M059J (cell line): ENCODE measurements at places on chromosomes 4 and X.

DNA sequence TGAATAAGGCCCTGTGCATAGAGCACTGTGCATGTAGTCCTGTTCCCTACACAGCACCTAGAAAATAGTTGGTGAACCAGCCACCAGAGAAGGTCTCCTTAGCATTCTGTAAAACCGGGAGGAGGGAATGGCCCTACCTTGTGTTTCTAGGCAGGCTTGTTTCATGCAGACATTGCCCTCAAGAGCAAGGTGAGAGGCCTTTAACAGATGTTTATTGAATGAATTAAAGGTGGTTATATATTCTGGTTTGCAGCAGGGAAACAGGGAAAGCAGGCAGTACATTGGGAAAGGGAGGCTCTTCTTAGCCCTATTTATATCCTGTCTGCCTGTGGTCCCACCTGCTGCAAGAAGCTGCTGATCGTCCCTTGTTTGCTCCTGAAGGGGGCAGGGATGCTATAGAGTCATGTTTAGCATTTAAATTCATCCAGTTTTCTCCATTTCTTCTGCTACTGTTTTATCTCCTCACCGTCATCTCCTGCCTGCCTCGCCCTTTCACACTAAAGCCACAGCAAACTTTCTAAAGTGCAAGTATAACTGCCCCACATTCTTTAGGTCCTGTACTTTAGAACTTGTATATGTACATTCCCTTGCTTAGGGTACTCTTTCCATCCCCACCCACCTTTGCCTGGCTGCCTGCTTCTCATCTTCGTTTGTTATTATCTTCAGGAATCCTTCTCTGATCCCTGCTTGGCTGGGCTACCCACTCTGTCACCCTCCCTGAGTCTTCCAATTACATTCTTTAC is 60.3 kb downstream of the EGF start:
- no peak for DNase-seq

GRCh38 chr4:37528166-37528885 is 157.8 kb downstream of the RELL1 start:
- DNase-seq = peak; percentile 61

DNA sequence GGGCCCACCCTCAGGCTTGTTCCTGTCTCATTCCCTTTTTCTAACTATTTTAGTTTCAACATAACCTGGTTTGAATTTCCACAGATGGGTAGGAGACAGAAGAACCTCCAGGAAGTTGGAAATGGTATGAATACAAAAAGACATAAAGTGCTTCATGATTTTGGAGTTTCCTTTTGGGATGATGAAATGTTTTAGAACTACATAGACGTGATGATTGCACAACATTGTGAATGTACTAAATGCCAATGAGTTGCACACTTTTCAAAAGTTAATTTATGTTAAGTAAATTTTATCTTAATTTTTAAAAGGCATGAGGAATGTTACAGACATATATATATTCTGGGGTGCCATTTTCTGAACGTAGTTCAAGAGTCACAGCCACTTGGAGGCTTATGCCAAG is 41.1 kb upstream of the IBSP start:
- no peak for DNase-seq

GRCh38 chrX:107537815-107538214 is 88.4 kb downstream of the FRMPD3 start:
- peak; percentile 62 for DNase-seq

GRCh38 chr4:68176904-68177303 is 47.2 kb upstream of the TMPRSS11F start:
- no peak for DNase-seq

- peak; percentile 28 for DNase-seq
These were observed 353 bp downstream of the NSD2 start for GRCh38 chr4:1871471-1872021.

DNA sequence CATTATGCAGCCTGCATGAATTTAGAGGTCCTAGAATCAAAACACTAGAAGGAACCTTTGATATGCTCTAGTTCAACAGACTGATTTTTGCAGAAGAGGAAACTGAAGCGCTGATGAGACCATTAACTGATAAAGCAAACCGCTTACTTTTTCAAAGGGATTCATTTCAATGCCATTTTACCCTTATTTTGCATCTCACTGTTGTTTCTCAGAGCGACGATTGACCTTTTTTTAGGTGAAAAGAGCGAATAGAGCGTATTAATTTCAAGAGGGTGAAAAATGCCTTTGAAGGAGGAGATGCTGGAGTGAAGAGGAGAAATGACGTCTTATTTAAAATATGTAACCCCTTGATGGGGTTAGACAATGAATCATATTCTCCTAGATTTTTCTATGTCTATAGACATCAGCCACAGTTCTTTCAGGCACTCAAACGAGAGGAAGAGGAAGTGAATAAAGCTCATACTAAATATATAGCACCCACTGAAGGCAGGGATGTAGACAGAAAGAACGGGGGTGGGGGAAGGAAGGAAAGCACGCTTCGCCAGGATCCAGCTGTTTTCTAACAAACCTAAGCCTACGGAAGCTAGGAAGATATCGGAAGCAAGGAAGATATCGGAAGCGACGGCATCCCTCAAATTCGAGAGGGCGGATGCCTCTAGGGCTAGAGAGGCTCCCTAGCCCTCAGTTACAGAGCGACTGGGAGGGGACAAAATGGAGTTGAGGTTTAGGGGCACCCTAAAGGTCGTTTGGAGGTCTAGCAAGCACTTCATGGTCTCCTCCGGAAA is 848 bp downstream of the ACSL4 start:
- peak; percentile 69 for DNase-seq

GRCh38 chr4:27066591-27066990 is 205.9 kb downstream of the STIM2 start:
- no peak for DNase-seq

DNA sequence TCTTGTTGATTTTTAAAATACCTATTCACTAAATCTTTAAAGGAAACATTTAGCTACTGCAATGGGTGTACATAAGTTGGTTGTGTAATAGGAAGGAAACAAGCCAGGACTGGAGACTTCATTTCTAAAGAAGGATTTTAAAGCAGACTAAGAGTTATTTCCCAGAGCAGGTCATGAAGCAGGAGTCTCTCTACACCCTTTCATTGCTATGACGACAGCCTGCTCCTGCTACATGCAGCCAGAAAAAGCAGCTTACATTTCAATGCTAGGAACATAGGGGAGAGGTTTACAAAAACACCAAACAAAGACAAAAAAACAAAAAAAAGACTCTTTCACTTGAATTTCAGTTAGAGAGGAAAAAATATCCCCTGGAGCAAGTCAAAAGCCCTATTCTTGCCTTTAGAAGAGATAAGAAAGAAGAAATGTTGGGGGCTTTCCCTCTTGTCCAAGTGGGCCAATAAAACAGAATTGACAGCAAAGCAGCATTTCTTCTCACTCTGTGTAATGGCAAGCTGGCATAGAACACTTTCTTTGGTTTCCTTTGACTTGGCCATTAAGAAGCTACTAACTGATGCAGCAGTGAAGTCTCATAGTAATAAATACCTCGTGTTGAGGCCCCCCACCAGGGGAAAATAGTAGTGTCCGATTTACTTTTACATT is 3.4 kb downstream of the SPARCL1 start:
- DNase-seq = no peak

- DNase-seq = peak; percentile 76
These were observed 30.8 kb downstream of the ASB5 start for GRCh38 chr4:176238157-176238610.

GRCh38 chr4:53563824-53564223 is 27.5 kb downstream of the LNX1 start:
- DNase-seq = peak; percentile 30

- peak; percentile 63 for DNase-seq
These were observed at the start of gene NAP1L3 for GRCh38 chrX:93673056-93673868. Gene NAP1L3 (minus strand): TSS chrX:93673578. CDS start chrX:93673304, 274 bp downstream.

GRCh38 chr4:118373614-118374255 is 20.9 kb upstream of the PRSS12 start:
- DNase-seq = no peak

- peak; percentile 77 for DNase-seq
These were observed 230.2 kb downstream of the CLCN4 start for GRCh38 chrX:10387011-10387410.

GRCh38 chr4:175414602-175415001 is 397.5 kb downstream of the GPM6A start:
- no peak for DNase-seq

- no peak for DNase-seq
These were observed 1.6 kb downstream of the FBXO8 start for GRCh38 chr4:174281901-174282300.

DNA sequence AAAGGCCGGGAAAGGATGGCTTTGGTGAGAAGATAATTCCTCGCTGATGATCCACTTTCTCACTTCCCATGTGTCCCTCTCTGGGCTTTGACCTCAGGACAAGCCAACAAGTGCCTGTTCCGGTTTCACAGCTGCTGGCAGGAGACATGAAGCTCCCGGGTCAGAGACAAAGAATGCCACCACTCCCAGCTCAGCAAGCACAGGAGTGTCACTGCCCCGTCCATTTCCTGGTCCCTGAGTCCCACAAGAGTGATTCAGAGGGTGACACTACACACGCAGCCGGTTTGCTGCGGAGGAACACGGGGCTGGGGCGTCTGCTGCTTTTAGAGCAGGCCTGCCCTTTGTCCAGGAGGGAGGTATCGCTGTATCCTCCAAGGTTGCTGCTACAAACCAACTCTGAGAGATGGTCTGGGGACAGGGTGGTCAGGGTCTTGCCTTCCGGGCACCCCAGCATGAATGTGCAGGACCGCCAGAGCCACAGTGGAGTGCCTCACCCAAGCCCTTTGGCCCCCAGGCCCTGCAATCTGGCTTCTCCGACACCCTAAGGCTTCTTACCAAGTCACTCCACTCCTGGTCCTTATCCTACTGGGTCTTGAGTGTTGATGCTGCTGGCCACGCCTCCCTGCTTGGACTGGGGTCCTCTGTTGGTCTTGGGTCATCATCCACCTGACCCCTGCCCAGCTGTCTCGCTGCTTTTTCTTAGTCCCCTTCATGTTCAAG is 49.5 kb downstream of the CPZ start:
- DNase-seq = no peak

GRCh38 chrX:136354201-136354600 is 53.4 kb downstream of the ADGRG4 start:
- DNase-seq = peak; percentile 62

GRCh38 chr4:136337216-136337615 is 1195.1 kb downstream of the PCDH18 start:
- DNase-seq = no peak

DNA sequence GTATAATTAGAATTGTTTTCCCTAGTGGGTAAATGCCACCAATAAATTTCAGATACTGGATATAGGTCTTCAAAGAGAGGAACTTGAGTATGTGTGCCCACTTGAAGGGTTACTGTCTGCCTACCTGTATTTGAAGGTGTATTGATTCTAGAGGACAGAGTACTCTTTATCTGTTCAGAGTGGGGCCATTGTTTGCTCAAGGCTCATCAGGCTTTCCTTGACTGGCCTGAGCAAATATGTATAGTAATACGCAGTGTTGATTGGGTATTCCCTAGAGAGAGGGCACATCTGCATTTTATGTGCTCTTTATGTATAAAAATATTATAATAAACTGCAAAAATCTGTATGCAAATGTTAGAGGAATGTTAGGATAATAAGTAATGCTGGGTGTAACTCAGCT is 23.7 kb downstream of the RP2 start:
- no peak for DNase-seq

DNA sequence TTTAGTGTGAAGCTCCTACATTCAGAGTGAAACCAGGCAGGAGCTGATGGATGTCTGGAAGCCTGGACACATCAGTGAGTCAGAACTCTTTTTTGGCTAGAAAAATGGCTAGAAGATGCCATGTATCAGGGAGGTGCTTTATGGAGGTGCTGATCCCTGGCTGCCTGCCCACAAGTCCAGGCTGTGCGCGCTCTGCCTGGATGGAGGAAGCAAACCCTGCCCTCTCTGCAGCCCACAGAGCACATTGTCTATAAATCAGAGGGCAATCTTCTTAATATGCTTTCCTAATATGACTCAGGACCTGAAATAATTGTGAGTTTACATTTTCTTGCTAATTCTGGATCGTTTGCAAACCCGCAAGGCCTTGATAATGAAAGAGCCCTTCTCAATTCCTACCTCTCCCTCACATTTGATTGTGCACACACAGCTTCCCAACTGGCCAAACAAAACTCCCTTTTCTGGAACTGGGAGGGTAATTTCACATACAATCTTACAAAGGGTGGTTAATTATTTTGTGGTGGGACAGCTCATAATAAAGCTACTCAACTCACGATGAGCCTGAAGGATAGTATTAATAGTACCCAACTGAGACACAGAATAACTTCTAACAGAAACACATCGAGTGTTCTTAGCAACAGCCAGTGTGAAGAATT is 11.7 kb downstream of the MFAP3L start:
- peak; percentile 37 for DNase-seq

DNA sequence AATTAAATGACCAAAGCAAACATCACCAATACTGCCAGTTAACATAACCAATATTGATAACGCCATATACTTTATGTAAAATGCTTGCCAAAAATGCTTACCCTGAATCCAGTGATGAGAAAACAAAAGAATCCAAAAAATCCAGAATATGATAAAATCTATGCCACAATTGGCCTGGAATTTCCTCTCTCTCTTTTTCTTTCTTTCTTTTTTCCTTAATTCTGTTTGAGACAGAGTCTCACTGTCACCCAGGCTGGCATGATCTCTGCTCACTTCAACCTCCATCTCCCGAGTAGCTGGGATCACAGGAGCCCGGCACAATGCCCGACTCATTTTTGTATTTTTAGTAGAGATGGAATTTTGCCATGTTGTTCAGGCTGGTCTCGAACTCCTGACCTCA is 9.8 kb upstream of the SLC7A11 start:
- DNase-seq = no peak

DNA sequence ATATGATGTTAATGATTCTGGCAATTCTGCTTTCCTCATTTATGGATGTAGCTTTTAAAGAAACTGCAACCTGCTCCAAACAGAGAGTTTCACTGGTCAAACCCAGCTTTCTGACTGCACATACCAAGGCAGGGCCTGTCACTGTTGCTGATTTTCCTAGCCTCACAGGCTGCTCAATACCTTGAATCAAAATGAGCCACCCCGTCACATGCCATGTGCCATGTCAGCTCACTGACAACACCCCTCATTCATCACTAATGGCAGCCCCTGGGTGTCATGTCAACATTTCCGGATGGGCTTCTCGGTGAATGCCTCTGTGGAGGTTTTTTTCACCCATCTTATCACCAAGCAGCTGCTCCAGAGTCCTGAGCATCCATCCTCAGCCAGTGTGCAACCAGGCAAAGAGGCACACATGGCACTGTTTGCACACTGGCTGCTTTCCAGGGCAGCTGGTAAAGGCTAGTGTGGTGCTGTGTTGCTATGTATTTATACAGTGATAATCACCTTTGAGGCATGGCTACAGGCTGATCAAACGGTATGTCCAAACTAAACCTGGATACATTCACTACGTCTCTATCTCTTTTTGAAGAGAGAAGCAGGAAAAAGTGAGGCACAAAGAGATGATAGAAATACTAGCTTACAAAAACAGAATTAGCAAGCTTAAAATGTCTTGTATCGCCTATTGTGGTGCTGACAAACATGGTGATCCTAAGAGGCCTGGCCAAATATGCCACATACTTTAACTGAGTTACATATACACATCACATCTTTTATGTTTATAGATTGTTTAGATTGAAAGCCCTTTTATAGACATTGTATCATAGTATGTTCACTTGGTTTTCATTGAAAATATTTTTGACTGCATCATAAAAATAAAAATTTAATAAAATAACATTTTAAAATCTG is 94.6 kb upstream of the INPP4B start:
- no peak for DNase-seq

- DNase-seq = no peak
These were observed 18.7 kb downstream of the NAT8L start for GRCh38 chr4:2077537-2078460.
